Activated T-helper 2 cell treated with anti-CD3 and anti-CD28 coated beads, Interferon-gamma antibody, Interleukin-2, Interleukin-4, amounts not matched to agents 10 μg/mL and 5 μg/mL and 100 μg/mL, durations not matched to agents 14 hours and 24 hours and 36 hours (primary cell): ENCODE measurements at places on chromosomes 11 and 22.

DNA sequence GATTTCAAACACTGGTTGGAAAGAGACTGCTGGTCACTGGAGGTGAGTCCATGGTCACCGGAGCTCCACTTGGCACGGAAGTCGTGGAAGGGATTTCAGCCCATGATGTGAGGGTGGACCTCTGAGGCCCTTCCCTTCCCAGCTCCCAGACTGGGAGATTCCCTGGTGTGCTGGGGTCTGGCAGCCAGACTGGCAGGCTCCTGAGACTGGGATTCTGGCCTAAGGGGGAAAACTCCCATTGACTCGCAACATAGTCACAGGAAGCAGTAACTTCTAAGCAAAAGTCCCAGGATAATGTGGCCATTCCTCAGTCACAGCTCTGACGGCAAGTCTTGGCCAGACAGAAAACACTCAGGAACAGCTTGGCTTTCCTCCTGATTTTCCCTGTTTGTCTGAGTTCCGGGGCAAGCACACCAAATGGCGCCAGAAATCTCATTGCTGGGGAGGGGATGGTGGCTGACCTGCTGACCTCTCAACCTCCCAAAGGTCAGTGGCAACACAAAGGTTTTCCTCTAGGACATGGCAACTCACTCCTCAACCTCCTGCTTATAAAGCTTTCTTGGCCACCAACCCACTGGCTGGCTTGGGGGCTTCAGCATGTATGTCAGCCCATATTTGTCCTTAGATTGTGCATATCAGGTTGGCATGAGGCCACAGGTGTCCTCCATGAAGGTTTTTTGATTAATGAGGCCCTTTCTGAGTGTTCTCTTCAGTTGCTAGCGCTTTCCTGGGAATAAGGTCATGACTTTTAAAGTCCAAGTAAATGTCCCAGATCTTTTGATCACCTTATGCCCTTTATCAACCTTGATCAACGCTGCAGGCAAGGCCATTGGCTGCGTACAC, 99.5 kb downstream of the CCDC81 start:
- DNase-seq, result no peak

- DNase-seq, result no peak
Measured at GRCh38 chr22:40198733-40199132, 21.0 kb downstream of the TNRC6B start.

- no peak for DNase-seq
Measured at GRCh38 chr22:37549704-37550059, 10.6 kb upstream of the CDC42EP1 start.

DNA sequence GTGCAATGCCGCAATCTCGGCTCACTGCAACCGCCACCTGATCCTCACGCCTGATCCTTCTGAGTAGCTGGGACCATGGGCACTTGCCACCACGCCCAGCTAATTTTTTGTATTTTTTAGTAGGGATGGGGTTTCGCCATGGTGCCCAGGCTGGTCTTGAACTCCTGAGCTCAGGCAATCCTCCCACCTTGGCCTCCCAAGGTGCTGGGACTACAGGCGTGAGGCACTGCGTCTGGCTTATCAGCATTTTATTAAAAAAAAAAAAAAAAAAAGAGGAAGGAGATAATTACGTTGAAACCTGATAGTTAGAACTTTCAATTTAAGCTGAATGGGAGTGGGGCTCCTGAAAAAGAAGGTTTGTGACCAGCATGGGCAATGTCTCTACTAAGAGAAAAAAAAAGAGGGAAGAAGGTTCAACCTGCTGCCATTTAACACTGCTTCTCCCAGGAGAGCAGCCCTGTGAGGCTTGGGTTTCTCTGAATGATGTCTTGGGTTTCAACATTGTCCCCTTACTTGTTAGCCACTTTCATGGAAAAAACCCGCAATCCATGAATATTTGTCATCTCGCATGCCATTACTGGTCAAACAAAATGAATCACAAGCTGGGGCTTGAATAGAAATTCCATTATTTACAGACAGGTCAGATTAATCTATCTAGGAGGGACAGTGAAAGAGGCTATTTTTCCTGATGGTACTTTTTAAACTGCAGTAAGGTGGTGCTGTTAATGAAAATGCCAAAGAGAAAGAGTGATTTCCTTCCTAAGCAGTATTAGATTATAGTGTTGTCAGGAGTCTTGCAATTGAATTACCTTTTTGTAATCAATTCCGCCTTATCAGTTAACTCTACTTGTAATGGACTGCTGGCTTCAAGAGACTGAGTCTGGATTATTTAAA, 72.5 kb downstream of the PACS1 start:
- DNase-seq, result no peak

- no peak for DNase-seq
Measured at GRCh38 chr11:10058356-10058755, 235.7 kb downstream of the SBF2 start.

DNA sequence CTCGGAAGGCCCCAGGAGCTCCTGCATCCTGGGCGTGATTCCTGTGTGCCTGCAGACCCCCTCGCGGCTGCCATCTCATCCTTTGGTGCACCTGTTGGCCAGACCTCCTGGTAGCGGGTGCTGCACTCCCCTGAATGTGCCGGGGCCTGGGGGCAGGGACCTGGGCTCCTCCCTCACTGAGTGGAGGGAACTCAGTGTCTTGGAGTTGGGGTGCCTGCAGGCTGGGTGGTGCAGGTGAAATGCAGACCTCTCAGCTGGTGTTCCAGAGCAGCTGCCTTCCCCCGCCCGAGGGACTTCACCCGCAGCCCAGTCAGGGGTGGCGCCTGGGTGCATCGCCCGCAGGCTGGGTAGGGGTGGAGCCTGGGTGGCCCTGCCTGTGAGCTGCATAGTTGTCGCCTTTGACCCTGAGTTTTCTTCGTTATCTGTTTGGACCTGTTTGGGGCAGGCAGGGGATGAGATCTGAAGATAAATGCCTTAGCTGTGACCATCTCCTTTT, 31.4 kb downstream of the LRP5 start:
- DNase-seq, result no peak

- no peak for DNase-seq
Measured at GRCh38 chr11:117998664-117999353, 12.6 kb downstream of the IL10RA start.
